ENCODE measurements at places on chromosomes 5 and 9.
A peak's percentile ranks its signal among the peaks of the same experiment; 100 is the strongest.

DNA sequence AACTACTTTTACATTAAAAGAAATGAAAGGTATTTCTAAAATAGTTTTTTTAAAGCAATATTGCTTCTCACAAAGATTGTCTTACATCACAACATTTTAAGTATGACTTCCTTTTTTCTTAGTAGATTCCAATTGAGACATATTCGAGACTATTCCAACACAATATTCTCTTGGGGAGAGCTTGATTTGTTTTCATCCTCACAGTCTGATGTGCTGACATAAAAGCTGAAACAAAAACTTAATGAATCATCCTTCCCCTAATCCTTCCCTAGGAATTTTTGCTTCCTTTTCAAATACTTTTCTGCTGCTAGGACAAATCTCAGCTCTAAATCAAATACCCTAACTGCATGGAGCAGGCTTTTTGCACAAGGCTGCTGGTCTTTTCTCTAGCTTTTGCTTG lies 245.8 kb upstream of the MAP3K1 start:
- DNase-seq = no peak

- peak; percentile 52 for DNase-seq
These were observed 423.0 kb downstream of the DIRAS2 start for GRCh38 chr9:90219548-90220118.

DNA sequence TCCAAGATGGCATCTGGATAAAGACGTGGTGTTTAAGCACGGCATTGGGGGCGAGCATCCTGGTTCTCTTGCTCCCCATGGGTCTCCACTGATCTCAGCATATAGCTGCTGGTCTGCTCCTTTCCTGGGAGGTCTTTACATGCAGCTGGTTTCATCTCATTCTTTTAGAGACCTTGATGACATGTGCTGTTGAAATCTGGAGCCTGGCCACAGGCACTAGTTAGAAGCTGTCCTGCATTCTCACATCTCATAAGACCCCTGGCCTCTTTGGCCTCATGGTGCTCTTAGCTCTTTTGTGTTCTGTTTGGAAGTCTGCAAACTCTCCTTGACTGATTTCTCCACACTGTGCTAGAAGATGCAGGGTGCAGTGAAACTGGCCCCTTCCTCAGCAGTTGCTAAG lies 113.0 kb downstream of the SMARCA2 start:
- no peak for DNase-seq

GRCh38 chr5:95005811-95006210 lies 279.1 kb downstream of the MCTP1 start:
- no peak for DNase-seq

- DNase-seq = no peak
These were observed 66.1 kb downstream of the NPR3 start for GRCh38 chr5:32777222-32777621.

GRCh38 chr9:134968011-134968822 lies 50.5 kb upstream of the FCN1 start:
- DNase-seq = no peak

GRCh38 chr5:178454821-178455479 lies 135.2 kb downstream of the COL23A1 start:
- no peak for DNase-seq

GRCh38 chr5:165574100-165574499 lies 2068.7 kb downstream of the MAT2B start:
- DNase-seq = no peak

- DNase-seq = no peak
These were observed 252.1 kb downstream of the SMARCA2 start for GRCh38 chr9:2267181-2267745.

- no peak for DNase-seq
These were observed 409.2 kb downstream of the HTR1A start for GRCh38 chr5:63553073-63553472.

GRCh38 chr9:98226516-98226915 lies 28.9 kb downstream of the TBC1D2 start:
- no peak for DNase-seq

Measured in germinal center (tissue), 1 donor.